ENCODE measurements at places on chromosomes 16 and 17.

GRCh38 chr17:8117367-8117979 lies 841 bp downstream of the ALOXE3 start:
- no peak for DNase-seq

GRCh38 chr16:28492511-28492910 lies 637 bp upstream of the CLN3 start:
- DNase-seq = no peak

GRCh38 chr17:79053251-79053925 lies 21.2 kb upstream of the ENGASE start:
- DNase-seq = no peak

GRCh38 chr17:2057760-2058585 lies 3.1 kb downstream of the HIC1 start:
- DNase-seq = peak; percentile 65

DNA sequence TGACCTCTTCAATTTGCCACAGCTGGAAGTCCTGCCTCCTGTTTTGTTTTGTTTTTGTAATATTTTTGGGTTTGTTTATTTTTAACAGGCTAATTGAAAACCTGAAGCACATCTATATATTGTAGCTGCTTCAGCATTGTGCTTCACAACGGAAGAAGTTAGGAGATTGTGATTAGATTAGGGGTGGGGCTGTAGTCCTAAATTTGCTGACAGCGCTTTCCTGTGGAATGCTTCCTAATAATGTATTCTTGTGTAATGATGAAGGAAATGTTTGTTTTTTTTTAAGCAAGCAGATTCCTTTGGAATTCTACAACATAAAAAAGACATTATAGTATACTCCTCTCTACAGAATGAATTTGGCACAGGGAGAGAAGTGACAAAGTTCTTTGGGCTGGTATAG lies 70.1 kb downstream of the NLK start:
- DNase-seq = no peak

DNA sequence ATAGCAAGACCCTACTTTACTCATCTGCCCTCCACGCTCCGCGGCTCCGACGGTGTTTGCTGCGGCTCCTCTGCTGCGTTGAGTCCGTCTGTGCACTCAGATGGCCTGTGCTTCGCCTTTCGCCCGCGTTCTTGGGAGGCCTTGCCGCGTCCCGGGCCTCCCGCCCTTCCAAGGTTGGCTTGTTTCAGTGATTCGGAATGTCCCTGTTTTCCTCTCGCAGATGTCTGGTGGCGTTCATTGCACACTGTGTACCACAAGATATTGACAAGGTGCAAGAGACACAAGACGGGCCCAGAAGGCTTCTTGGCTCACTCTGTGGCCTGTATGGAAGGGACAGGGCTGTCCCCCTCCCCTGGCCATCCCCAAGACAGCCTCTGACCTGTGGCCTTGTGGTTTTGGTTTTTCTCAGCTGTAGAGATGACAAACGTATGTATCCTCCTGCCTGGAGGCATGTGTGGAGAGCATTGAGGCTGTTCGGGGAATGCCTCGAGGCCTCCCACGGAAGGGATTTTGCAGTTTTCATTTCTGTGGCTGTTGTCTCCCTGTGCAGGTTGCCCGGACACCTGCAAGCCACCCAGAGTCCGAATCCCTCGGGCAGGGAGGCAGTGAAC lies 15.4 kb downstream of the MGRN1 start:
- DNase-seq = no peak

- no peak for DNase-seq
Observed at GRCh38 chr16:55379876-55380390, 55.9 kb downstream of the IRX6 start.

- DNase-seq = no peak
Observed at GRCh38 chr16:49148410-49148809, 133.2 kb downstream of the CBLN1 start.

DNA sequence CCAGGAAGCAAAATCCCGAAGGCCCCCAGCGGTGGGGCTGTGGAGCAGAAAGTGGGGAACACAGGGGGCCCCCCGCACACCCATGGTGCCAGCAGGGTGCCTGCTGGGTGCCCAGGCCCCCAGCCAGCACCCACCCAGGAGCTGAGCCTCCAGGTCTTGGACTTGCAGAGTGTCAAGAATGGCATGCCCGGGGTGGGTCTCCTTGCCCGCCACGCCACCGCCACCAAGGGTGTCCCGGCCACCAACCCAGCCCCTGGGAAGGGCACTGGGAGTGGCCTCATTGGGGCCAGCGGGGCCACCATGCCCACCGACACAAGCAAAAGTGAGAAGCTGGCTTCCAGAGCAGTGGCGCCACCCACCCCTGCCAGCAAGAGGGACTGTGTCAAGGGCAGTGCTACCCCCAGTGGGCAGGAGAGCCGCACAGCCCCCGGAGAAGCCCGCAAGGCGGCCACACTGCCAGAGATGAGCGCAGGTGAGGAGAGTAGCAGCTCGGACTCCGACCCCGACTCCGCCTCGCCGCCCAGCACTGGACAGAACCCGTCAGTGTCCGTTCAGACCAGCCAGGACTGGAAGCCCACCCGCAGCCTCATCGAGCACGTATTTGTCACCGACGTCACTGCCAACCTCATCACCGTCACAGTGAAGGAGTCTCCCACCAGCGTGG lies 6.5 kb downstream of the CBX2 start:
- DNase-seq = no peak

DNA sequence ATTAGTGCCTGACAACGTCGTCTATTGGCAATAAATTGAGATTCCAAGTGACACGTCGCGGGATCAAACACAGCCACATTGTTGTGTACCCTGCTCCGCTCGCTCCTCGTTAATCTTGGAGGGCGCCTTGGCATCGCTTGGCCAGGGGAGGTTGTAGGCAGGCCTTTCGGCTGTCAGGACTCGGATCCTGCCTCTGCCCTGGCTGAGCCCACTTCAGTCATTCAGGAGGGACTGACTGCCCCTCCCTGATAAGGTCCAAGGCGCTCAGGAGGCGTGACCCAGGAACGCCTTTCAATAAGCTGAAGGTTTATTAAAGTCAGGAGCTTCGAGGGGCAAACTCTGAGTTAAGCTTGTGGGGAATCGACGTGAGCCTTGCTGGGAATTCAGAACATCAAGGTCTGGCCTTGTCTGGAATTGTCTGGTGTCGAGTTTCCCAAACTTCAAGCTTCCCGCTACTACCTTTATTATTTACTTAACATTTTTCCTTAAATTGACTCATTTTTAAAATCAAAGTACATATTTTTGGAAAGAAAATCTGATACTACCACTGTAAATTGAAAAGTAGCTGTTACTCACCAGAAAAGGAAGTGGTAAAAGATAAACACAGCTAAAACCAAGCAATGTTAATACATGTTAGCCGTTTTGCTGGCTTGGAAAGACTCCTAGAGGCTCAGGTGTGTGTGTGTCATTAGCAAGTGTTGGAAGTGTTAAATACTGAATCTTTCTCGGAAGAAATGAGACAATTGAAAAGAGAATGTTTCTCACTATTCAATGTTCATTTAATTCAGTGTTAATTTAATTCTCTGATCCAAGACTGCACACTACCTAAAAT lies 5.3 kb upstream of the IRX3 start:
- DNase-seq = no peak

GRCh38 chr16:88472069-88472468 lies 19.0 kb downstream of the ZFPM1 start:
- no peak for DNase-seq

- DNase-seq = no peak
Observed at GRCh38 chr17:31573047-31573446, 181.6 kb downstream of the RAB11FIP4 start.

DNA sequence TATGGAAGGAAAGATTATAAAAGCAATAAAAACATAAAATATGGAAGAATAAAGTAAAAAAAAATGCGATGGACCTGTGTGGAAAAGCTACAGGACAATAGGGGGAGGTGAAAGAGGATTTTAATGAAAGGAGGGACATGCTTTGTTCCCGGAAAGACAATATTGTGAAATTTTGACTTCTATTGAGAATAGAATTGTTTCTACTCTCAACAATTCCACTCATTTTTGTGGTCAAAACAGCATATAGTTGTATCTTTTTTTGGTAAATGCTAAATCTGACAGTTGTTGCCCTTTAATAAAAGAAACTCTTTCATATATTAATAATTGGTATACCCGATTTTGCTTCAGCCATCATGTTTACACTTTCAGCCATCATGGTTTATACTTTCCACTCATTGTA lies 22.9 kb upstream of the APPBP2 start:
- DNase-seq = no peak

- DNase-seq = no peak
Observed at GRCh38 chr16:54335230-54335629, 48.6 kb upstream of the IRX3 start.

- DNase-seq = no peak
Observed at GRCh38 chr16:50114357-50115129, 38.6 kb upstream of the TENT4B start.

GRCh38 chr17:56448371-56448770 lies 145.1 kb upstream of the NOG start:
- no peak for DNase-seq

DNA sequence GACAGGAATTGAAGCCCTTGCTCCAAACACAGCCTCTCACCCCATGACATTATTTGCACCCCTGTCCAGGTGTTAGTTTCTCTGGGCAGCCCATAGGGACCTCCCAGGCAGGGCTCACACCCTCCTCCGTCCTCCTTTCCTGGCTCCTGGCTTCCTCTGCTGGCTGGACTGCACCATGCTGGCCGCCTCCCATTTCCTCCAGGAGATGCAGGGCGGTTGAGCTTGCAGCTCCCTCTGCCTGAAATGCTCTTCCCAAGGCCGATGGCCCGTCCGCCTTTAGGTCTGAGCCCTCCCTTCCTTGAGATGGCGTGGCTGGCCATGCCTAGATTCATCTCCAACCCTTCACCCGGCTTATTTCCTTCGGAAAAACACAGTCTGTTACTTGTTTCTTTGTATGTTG lies 334.8 kb downstream of the SNX29 start:
- no peak for DNase-seq

DNA sequence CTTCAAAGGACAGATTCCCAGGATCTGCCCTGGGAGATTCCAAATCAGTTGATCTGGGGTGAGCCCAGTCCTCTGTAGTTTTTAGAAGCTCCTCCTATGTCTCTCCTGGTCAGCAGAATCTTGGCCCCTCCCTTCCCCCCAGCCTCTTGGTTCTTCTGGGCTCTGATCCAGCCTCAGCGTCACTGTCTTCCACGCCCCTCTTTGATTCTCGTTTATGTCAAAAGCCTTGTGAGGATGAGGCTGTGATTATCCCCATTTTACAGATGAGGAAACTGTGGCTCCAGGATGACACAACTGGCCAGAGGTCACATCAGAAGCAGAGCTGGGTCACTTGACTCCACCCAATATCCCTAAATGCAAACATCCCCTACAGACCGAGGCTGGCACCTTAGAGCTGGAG lies 840 bp upstream of the CDH5 start:
- DNase-seq = no peak

DNA sequence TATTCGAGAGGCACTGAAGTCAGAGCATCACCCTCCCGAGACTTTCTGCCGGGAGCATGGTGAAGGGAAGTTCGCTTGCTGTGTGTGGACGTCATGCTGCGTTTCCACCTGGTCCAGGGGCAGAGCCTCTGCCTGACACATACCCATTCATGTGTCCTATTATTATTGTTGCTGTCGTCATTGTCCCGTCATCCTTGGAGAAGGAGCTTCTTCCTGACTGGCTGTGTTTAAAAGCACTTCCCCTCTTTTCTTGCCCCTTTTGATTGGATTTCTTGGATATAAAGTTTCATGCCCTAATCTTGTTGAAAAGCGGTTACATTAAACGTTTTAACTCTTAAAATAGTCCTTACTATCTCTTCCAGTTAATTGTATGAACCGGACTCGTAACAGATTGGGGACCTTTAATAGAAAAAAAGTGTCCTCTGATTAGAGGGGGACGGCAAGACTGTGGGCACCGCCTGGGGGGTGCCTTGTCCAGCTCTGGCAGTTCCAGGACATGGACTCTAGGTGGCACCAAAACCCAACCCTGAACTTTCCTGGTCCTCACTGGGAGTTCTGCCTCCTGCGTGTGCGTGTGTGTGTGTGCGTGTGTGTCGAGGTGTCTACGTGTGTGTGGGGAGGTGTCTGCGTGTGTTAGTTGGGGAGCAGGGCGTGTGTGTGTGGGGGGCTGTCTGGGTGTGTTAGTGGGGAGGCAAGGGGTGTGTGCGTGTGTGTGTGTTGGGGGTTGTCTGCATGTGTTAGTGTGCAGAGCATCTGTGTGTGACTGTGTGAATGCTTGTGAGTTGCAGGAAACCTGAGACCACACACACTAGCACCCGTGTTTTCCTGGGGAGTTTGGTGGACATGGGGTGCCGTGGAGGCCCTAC lies 133.3 kb upstream of the CIBAR2 start:
- peak; percentile 59 for DNase-seq

- DNase-seq = no peak
Observed at GRCh38 chr17:58136669-58137279, 11.4 kb upstream of the OR4D1 start.

DNA sequence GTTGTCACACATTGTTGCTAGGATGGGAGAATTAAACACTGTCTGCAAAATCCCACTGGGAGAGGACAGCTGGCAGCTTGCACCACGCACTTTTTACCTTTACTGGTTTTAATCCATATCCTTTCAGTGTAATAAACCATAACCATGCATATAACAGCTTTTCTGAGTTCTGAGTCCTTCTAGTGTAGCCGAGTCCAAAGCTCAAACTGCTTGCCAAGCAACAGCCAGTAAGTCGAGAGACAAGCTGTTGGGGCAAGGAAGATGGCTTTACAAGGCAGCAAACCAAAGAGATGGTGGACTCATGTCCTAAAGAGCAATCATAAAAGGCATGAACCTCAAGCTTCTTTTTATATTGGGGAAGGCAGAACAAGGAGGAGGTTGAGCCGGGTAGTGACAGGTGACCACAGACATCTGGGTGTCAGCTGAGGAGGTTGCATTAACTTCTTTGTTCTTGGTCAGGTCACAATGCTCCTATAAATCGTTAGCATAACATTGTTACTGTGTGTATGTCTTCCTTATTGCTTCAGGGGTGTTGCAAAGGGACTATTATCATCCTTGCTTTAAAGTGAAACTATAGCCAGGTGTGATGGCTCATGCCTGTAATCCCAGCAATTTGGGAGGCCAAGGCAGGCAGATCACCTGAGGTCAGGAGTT lies 7.3 kb upstream of the CD300H start:
- no peak for DNase-seq

DNA sequence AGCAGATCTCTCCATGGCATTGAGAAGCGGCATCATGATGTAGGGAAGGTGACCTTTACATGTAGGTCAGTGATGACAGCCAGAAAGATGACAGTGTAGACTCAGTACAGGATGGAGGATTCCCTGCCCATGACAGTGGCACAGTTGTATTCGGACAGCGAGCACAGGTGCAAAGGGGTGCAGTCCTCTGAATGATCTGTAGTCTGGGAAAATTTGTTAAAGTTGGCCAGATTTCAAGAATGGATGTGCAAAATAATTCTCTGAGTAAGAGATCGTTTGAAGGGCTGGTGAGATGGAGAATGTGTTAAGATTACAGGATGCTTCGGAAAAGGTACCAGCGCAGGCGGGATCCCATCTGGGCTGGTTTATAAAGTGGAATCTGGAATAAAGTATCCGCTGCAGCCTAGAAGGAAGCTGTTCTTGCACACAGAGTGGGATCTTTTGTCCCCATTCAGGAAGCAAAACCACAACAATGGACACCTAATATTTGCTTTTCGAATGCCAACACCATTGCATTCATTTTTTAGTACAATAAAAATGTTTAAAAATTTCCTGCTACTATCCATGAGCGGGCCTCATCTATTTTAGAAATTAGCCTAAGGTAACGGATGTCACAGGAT lies 101.2 kb downstream of the RPTOR start:
- no peak for DNase-seq

GRCh38 chr16:54275956-54276355 lies 10.6 kb downstream of the IRX3 start:
- no peak for DNase-seq

GRCh38 chr17:48542114-48542656 lies 2.7 kb downstream of the HOXB2 start:
- peak; percentile 67 for DNase-seq
